ENCODE measurements at places on chromosomes 7 and 10.

GRCh38 chr10:96208271-96208670 lies 63.1 kb downstream of the BLNK start:
- DNase-seq = no peak

- no peak for DNase-seq
Measured at GRCh38 chr7:36670585-36671431, 53.5 kb downstream of the AOAH start.

GRCh38 chr10:128709686-128710085 lies 583.5 kb upstream of the MKI67 start:
- no peak for DNase-seq

DNA sequence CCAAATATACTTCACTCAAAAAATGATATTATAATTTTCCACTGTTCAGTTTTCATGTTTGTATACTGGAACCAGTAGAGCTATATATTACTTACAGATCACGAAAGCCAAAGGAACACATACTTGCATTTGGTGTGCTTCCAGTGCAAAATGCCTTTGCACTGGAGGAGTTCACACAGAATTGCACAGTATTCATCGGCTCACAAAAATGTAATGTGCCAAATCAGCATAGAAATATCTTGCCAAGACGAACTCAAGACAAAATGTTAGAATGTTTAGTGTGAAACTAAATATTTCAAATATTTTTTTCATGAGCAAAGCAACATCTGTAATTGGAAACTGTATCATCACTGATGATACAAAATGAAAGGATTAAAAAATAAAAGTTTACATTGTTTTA lies 646.2 kb upstream of the SEMA3D start:
- DNase-seq = no peak

DNA sequence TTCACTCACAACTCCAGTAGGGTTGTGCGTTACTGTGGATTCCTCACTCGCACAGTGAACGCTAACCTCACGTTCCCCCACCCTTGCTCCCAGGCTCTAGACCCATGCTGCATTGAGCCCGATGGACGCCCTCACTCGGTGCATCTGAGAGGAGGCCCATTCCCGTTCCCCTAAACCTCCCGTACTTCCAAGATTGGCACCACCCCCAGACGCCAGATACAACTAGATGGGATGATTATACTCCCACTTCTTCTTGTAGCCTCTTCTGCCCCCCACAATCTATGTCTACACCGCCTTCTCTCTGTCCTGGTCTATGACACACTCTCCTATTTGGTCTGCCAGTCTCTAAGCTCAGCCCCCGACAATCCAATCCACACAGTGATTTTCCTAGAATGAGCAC lies 57.3 kb upstream of the NCAPG2 start:
- no peak for DNase-seq

DNA sequence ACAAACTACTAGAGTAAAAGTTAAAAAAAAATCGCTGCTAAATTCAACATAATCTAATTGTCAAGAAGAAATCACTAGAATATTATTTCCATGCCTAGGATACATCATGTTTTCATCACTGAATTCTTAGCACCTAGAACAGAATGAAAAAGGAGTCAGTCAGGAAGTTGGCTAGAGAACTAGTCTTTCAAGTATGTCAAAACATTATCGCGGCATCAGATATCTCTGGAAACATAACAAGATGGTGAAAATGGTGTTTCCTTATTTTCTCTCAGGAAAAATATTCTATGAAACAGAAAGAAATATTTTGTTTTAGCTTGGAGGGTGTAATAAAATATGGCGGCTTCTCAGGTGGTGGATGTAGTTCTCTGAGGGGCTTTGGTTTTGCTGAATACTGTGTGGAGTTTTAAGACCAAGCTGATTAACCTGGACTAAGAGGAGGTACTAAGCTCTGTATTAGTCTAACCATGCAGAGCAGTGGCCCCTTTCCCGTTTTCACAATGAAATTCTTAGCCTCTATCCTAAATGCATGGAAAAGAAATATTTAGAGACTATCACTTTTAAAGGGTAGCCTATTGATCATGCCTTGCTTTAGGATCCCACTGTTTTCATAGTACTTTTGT lies 205.6 kb downstream of the MDFIC start:
- no peak for DNase-seq

GRCh38 chr7:64795176-64795575 lies 948 bp downstream of the ZNF138 start:
- DNase-seq = no peak

GRCh38 chr10:99999319-100000108 lies 10.2 kb downstream of the DNMBP start:
- DNase-seq = no peak

DNA sequence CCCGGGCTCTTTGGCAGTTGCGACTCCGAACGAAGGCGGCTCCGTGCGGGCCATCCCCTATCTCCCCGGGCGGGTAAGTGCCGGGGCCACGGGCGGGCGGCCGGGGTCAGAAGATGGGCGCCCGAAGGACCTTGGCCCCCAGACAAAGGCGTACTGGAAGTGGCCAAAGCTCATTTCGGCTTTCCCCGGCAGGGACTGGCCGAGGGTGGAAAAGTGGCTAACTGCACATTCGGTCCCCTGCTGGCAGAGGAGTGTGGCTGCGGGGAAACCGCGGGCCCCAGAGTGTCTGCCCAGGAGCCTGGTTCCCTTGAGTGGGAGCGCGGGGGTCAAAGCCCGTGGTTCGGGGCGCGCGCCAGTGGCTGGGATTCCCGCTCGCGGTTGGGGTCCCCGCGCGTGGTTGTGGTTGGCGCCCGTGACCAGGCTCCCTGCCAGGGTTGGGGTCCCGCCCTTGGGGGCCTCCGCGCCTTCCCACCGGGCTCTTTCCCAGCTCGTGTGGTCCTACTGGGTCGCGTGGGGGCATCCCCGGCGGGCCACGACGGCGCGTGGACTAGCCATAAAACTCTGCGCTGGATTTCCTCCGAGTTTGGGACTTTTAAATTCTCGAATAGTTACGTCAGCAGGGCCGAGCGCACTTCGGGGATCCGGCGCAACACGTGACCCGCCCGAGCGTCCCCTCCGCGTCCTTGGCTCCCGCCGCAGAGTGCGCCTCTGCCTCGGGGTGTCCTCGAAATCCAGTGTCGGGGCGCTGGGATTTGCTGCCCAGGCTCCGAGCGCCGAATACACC lies 124.4 kb downstream of the TACC2 start:
- no peak for DNase-seq

GRCh38 chr10:130808686-130809085 lies 502.8 kb downstream of the TCERG1L start:
- no peak for DNase-seq

DNA sequence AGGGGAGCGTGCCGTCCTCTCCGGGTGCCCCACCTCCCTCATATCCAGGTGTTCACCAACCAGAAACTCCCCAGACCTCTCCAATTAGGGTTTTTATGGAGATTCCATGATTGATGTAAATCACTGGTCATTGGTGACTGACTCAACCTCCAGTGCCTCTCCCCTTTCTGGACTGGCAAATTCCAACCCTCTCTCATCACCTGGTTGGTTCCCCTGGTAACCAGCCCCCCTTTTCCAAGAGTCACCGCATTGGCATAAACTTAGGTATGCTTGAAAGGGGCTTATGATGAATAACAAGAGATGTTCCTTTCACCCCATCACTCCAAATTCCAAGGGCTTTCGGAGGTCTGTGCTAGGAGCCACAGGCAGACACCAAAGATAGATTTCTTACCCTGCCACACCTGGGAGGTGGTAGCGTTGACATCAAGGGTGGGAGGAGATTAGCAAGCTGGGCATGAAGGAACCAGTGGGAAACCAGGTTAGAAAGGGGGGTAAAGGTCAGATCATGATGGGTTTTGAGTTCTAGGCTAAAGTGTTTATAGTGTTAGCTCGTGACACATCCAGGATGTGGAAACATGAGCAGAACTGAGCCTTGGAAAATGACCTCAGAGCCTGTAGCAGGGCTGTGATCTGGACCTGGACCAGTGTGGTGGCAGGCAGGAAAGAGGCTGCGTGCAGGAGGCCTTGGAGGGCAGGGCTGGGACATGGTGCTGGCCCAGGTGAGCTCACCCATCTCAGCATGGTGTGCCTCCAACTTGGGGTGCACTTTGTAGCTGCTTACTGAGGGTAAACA lies 45.1 kb downstream of the CAMK1D start:
- no peak for DNase-seq

- DNase-seq = no peak
Measured at GRCh38 chr7:94129443-94130140, 125.4 kb upstream of the BET1 start.

GRCh38 chr7:6284055-6284400 lies 11.6 kb upstream of the CYTH3 start:
- DNase-seq = no peak

GRCh38 chr7:111877931-111878330 lies 315.6 kb upstream of the IMMP2L start:
- no peak for DNase-seq

GRCh38 chr10:70272925-70273316 lies 10.9 kb downstream of the NPFFR1 start:
- DNase-seq = no peak

GRCh38 chr10:115653473-115653872 lies 560.3 kb downstream of the ATRNL1 start:
- no peak for DNase-seq

DNA sequence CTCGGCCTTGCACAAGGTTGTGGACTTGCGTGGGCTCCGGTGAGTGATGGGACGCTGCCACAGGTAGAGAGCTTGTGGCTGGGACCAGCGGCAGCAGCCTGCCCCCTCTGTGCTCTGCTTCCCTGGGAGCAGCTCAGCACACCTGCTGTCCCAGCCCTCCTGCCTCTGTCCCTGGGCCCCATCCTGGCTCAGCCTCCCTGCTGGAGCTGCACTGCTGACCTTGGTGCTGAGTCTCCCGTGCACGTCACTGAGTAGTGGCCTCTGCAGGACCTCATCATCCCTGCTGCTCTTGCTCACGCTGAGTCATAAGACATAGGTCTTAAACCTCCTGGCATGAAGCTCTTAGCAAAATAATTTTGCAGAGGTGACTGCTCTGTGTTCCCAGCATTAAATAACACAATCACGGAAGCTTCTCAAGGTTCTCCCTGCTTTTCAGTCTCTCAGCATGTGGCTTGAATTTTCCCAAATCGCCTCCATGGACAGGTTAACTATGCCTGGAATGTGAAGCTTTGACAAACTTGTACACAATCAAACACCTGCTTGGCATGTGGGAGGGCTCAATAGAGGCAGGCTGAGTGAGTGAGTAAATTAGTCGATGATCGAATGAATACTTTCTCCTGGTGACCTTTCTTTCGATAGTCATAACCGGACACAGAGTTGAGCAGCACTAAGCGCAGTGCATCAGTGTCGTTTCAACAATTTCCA lies 63.8 kb upstream of the NPS start:
- DNase-seq = no peak

GRCh38 chr10:86077871-86078638 lies 288.5 kb downstream of the GRID1 start:
- DNase-seq = no peak

DNA sequence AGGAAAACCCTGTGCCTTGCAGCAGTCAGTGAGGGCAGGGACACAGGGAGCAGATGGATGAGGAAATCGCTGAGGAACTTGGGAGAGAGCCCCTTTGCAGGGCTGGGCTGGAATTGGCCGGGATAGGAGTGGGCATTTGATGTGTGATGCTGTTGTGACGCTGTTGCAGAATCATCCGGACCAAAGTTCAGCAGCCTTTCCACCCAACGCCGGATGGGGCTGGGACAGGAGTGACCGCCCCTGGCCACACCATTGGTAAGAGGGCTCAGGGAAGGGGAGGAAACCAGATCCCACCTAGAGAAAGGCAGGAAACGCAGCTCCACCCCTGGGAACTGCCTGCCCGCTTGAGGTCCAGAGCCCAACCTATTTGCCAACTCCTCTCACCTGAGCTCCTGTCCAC lies 33.9 kb downstream of the PAX2 start:
- no peak for DNase-seq

- no peak for DNase-seq
Measured at GRCh38 chr10:101832325-101832771, 11.3 kb downstream of the KCNIP2 start.

- DNase-seq = no peak
Measured at GRCh38 chr10:95626500-95626899, 30.0 kb downstream of the ALDH18A1 start.

- no peak for DNase-seq
Measured at GRCh38 chr7:151822541-151823181, 54.3 kb downstream of the PRKAG2 start.

DNA sequence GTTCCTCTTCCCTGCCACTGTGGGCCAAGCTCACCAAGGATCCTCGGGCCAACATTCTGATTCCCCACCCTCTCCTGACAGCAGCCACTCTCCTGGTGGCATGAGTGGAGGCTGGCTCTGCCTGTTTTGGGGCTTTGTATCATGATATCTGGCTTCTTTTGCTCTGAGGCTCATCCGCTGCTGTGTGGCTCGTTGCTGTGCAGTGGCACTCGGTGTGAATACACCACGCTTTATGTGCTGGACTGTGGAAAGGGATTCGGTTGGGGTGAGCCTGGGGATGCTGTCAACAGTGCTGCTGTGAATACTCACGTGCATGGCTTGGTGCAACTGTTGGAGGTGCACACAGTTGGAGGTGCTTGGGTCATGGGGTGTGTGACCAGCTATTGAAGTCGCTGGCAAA lies 208.5 kb downstream of the COBL start:
- DNase-seq = no peak

- DNase-seq = no peak
Measured at GRCh38 chr7:22275661-22276060, 81.3 kb downstream of the RAPGEF5 start.

DNA sequence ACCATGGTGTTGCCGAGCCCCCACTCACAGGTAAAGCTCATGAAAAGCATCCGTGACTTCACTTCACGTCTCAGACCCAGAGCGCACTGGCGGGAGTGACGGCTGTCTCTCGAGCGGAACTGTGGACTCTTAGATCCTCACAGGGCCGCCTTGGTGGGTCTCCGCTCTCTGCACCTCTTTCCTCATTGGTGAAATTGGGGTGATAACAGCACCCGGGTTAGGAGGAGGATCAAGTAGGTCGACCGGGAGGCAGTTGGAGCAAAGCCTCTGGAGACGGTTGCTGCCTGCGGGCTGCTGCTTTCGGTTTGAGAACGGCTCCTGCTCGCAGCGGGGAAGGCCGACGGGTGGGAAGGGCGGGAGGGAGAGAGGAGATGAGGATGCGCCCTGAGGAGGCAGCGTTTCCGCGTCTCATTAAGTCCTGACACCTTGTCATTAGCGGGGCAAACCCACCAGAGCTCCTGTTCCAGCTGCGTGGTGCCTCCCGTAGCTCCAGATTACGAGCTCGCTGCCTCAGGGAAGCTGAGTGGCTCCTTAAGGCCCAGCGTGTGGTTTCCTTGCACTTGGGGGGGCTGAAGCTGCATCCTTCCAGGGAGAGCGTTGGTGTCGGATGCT lies 51.9 kb upstream of the CFAP46 start:
- no peak for DNase-seq

DNA sequence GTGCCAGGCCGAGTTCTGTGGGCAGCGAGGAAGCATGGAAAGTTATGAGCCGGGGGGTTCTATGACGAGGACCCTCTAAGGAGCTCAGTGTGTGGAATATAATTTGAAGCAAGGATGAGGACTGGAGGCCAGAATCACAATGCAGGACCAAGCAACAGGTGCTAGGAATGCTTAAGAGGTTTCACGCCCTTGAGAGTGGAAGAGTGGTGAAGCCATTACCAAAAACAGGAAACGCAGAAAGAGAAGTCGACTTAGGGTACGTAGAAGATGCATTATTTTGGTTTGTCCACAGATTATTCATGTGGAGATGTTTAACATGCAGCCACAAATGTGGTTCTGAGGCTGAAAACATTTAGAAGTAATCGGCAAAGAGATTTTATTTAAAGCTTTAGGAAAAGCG lies 78.7 kb downstream of the PIP4K2A start:
- DNase-seq = no peak
